ENCODE measurements at places on chromosomes 2 and 18. TPM values are rescaled to one million over a fixed set of nuclear protein-coding genes. Genes with fewer than 3 reads are reported as not detected.

Gene AKAIN1
- not detected for total RNA-seq

Gene GREB1L
- not detected for total RNA-seq

Gene HDAC4
- 31.9 TPM for total RNA-seq

Gene SERPINB3
- total RNA-seq: not detected

Gene C2orf72
- total RNA-seq: 0.10 TPM

Gene RAB11FIP5
- total RNA-seq: 5.0 TPM

Gene UBXN4
- 91.1 TPM for total RNA-seq

Gene FZD7
- total RNA-seq: 0.20 TPM

Gene CCDC102B
- total RNA-seq: 0.82 TPM

Gene PSMA8
- 1.0 TPM for total RNA-seq

Gene LCT
- total RNA-seq: 0.10 TPM

Gene RAX
- not detected for total RNA-seq

Gene SPC25
- total RNA-seq: 2.1 TPM

Gene SLC19A3
- not detected for total RNA-seq

Gene HOXD12
- total RNA-seq: not detected

Gene ECEL1
- total RNA-seq: 0.20 TPM

Gene TUBB6
- total RNA-seq: 1.3 TPM

Gene CD302
- total RNA-seq: 0.58 TPM

Gene TNS1
- 0.50 TPM for total RNA-seq

Gene QPCT
- 7.0 TPM for total RNA-seq

Gene DNAH7
- total RNA-seq: 0.26 TPM

Gene INPP4A
- 17.3 TPM for total RNA-seq

Data from activated T-cell treated with anti-CD3 and anti-CD28 coated beads, Interleukin-2, amount 50 U/mL, for 4 hours (primary cell).